ENCODE measurements at places on chromosomes 12 and 14. TPM values are rescaled to one million over a fixed set of nuclear protein-coding genes. Genes with fewer than 3 reads are reported as not detected.

Gene STYX
- total RNA-seq, result 8.0 TPM

Gene MYO1A
- not detected for total RNA-seq

Gene GARIN6
- total RNA-seq, result not detected

Gene VWF
- total RNA-seq, result 0.50 TPM

Gene PPP1R1A
- not detected for total RNA-seq

Gene TEX52
- not detected for total RNA-seq

Gene TAS2R9
- not detected for total RNA-seq

Gene LRCOL1
- total RNA-seq, result not detected

Gene UBE3B
- total RNA-seq, result 47.4 TPM

Gene ARHGAP9
- not detected for total RNA-seq

Gene NTF3
- 2.2 TPM for total RNA-seq

Gene FAM90A1
- 0.17 TPM for total RNA-seq

Gene LIN52
- total RNA-seq, result 9.1 TPM

Gene MTA1
- total RNA-seq, result 39.2 TPM
